Activated CD4-positive, alpha-beta T cell treated with anti-CD3 and anti-CD28 coated beads for 48 hours (primary cell): ENCODE measurements at places on chromosomes 13 and 19.
A peak's percentile ranks its signal among the peaks of the same experiment; 100 is the strongest.

DNA sequence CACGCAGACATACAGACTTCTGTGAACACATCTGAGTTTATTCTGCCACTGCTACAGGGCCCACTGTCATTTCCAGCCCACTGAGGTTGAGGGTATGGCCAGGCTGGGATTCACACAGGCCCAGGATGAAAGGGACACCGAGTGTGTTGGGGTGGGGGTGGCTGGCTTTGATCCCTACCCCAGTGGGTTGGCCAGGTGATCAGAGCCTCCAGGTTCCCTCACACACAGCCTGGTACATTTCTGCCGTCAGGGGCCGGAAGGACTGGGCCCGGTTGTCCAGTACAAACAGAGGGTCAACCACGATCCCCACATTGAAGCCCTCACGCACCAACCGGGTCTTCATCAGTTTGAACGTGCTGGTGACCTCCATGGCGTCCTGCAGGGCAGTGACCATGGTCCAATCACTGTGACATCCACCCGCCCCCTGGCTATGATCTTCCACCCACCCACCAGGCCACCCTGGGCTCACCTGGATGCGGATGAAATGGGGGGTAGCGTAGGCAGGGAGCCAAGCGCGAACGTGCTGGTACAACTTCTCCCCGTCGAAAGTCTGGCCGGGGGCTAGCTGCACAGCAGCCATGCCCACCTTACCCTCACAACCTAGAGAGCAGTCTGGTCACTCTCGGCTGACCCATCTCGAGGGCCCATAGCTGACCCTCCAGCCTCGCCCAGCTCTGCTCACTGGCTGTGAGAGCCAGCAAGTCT, 13.3 kb downstream of the SLC27A5 start:
- no peak for DNase-seq

GRCh38 chr13:88840085-88840484, 1168.9 kb downstream of the SLITRK5 start:
- DNase-seq = no peak

DNA sequence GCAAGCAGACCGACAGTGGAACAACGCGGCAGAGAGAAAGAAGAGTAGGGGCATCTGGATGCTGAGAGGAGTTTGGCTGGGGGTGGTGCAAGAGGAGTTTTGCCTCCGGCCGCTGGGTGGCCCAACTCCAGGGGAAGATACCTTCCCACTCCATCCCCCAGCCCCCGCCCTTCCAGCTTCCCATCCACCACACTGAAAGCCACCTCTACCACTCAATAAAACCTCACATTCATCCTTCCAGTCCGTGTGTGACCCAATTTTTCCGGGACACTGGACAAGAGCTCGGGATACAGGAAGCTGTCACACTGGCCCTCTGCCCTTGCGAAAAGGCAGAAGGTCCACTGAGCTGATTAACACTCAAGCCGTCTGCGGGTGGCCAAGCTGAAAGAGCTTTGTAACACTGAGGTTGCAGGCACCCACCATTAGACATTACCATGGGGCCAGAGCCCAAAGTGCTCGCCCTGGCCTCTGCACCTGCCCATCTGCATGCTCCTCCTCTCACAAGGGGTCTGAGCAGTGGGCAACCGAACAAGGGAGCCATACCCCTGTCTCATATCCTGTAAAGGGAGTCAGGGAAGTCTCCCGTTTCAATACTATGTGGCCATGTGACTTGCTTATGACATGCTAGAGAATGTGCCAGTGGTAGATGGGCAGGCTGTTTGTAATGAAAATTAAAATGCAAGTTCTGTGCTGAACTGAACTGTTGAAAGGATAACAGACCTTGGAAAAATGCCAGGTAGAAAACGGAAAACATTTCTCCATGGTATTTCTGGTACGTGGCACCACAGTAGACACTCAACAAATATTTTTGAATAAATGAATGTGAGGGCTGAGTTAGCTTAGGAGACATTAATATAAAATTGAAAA, 205.1 kb upstream of the STARD13 start:
- DNase-seq = no peak

DNA sequence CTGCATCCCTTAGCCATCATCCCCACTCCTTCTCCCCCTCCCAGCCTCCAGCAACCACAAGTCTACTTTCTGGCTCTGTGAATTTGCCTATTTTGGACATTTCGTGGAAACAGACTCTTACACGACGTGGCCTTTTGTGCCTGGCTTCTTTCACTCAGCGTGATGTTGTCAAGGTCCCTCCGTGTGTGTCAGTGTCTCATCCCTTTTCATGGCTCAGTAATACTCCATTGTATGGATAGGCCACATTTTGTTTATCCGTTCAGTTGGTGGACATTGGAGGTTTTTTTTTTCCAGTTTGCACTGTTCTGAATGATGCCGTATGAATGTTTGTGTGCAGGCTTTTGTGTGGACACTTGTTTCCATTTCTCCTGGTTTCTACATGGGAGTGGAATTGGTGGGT, 38.0 kb downstream of the BICRA start:
- no peak for DNase-seq

DNA sequence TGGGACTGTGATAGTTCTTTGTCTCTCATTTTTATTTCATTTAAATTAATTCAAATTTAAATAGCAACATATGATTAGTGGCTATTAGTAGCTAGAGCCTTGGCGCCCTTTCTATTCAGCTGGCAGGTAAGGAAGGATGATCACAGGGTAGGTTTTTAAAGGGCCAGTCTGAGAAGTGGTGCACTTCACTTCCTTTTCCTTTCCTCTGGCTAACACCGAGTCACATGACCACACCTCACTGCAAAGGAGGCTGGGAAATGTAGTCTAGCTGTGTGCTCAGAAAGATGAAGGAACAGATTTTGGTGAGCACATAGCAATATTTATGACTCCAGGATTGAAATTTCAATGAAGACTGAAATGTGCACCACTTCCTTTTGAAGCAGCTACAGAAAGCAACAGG, 128.7 kb downstream of the TSHZ3 start:
- peak; percentile 39 for DNase-seq

- no peak for DNase-seq
Observed at GRCh38 chr13:106709522-106709921, 141.6 kb upstream of the ARGLU1 start.

- DNase-seq = peak; percentile 70
Observed at GRCh38 chr19:50266896-50267295, 62.3 kb downstream of the KCNC3 start.

DNA sequence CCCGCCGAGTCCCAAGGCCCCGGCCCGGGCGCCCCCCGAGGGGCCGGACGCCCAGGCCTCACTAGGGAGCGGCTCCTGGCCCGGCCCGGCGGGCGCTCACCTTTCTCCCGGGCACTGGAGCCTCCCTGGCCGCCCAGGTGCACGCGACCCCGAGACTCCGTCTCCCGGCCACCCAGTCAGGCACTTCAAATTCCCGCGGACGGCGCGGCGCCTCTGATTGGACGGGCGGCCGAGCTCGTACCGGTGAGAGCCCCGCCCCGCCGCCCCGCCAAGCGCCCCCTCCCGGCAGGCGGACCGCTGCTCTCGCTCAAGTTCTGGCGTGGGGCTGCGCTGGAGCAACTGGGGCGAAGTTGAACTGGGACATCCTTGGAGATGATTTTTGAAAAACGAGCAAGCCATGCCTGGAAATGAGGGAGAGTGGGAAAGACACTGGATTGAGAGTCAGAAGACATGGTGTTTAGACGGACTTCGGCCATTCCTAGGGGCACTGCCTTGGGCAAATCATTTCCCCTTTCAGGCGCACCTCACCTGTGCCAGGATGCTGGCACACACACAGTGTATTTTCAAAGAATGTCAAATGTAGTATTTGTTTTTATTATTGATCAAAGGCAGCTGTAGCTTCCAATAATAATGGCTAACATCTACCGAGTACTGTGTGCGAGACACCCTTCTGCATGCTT, 485.3 kb downstream of the UQCRFS1 start:
- DNase-seq = no peak

DNA sequence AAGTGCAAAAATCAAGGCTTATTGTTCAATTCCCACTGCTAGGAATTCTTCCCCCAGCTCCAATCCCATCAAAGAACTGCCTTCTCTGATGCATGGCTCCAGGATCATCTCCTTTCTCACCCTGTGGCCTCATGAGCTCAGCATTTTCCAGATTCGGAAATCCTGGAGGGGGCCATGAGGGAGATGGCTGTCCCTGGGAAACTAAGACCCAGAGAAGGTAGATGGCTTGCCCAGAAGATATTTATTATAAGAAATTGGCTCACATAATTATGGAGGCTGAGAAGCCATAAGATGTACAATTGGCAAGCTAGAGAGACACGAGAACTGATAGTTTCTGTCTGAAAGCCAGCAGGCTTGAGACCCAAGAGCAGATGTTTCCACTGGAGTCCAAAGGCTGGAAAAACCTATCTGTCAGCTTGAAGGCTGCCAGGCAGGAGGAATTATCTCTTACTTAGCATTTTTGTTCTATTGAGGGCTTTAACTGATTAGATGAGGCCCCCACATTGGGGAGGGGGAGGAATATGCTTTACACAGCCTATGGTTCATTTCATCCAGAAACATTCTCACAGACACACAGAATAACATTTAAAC, 58.6 kb downstream of the GADD45B start:
- no peak for DNase-seq

GRCh38 chr13:75628801-75629200, 7.3 kb upstream of the LMO7 start:
- DNase-seq = no peak

DNA sequence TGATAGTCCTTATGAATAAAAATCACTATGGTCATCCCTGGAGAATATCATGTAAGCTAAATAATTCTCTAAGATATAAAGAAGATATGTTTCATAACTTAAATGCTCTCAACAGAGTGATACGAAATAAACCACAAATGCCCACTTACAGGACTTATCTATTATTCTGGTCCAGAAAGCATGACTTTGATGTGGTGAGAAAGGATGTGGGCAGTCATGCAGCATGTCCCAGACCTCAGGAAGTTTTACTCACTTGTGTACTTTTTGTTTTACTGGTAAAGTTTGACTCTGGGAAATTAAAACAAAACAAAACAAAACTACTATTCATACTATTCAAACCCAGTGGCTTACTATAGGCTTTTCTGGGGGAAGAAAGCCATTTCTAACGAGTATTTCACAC, 483.2 kb upstream of the SLITRK6 start:
- no peak for DNase-seq

GRCh38 chr13:76692346-76692745, 193.9 kb downstream of the KCTD12 start:
- DNase-seq = no peak

GRCh38 chr13:94710881-94711560, 1.3 kb downstream of the SOX21 start:
- DNase-seq = peak; percentile 46

DNA sequence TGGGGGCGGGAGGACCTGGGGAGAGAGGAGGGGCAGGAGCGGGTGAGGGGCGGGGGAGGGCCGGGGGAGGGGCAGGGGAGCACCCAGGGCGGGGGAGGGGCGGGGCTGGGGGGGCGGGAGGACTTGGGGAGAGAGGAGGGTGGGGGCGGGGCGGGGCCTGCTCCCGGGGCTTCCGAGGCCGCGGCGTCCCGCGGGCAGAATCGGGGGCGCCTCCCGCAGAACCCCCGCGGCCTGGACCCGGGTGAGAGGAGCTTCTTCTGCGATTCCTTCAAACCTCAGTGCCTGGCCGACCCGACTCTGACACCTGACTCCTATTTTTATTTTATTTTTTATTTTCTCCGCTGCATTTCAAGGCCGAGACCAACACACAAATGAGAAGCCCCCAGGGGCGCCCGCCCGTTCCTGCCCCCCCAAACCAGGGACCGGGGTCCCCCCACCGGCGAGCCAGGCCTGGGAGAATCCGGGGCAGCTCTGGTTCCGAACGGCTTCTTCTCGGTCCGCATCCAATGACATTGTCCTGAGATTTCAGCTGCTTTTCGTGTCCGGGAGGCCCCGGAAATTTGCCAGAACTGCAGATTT, 470 bp upstream of the GRTP1 start:
- no peak for DNase-seq

DNA sequence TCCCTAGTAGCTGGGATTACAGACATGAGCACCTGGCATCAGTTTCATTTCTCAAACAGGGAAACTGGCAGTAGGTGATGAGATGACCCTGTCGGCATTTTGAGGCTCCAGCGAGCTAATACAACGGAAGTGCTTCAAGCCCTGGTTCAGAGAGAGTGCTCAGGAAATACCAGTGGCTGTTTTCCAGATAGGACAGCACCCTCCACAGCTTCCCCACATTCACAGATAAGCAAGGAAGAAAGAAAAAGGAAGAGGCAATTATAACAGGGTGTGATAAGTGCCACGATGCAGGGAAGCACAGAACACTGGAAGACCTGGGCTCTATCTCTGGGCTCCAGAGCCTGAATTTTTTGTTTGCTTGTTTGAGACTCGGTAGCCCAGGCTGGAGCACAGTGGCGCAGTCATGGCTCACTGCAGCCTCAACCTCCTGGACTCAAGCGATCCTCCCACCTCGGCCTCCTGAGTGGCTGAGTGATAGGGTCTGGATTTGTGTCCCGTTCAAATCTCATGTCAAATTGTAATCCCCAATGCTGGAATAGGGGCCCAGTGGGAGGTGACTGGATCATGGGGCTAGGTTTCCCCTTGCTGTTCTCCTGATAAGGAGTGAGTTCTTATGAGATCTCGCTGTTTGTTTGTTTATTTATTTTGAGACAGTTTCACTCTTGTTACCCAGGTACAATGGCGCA, 43.5 kb downstream of the PIN1 start:
- DNase-seq = no peak

- DNase-seq = peak; percentile 10
Observed at GRCh38 chr13:50589139-50589538, 254.4 kb downstream of the DLEU7 start.

DNA sequence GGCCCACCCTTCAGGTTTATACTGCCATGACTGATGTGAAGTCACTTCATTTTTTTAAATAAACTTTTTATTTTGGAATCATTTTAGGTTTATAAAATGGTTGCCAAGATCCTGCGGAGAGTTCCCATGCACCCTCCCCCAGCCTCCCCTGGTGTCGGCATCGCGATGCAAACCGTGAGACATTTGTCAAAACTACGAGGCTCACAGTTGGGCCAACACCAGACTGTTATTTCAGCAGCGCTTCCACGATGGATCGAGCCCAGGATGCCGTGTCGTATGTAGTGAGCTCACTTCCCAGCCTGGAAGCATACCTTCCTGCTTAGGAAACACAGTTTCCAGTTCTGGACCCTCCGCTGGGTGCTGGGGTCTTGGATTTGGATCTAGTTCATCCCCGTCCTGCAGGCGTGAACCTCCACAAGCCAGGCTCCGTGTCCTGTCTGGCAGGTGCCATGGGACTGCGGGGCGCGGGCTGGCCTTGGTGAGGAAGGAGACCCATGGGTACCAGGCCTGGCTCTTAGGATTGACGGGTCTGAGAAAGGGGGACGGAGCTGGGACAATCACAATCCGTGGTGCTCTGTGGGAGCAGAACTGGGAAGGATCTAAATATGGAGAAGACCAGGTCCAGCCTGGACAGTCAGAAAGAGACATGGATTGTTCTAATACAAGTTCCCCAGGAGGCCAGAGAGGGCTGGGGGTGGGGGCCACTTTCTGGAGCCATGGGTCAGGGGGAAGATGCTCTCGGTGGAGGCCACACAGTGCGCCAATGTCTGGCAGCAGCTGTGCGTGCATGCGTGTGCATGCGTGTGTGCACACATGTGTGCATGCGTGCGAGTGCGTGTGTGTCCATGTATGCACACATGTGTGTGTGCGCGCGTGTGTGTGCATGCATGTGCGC, 2.4 kb upstream of the SBK2 start:
- DNase-seq = no peak

GRCh38 chr13:42967660-42968059, 24.4 kb downstream of the EPSTI1 start:
- no peak for DNase-seq

GRCh38 chr19:41023193-41023592, 32.1 kb downstream of the CYP2B6 start:
- no peak for DNase-seq

GRCh38 chr19:8366121-8366581, 2.2 kb downstream of the ANGPTL4 start:
- DNase-seq = no peak
